ENCODE measurements at places on chromosomes 5 and 9.

DNA sequence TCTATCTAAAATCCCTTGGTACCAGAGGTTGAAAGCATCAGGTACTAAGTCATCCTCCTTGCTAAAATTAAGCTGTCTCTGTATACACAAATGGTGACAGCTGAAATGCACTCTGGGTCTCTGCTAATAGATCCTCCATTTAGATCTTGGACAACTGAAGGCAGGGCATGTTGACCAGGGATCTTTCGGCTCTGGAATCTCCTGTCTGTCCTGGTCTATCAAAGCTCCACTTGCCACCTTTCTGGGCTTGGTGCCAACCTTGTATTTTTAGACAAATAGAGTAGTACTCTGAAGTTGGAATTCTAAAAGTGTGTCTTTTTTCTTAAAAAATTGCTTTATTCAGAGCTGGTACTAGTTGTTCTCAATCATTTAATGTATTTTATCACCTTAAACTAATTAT is 135.2 kb upstream of the HMHB1 start:
- DNase-seq, result no peak

GRCh38 chr9:7561527-7562080 is 238.0 kb downstream of the DMAC1 start:
- no peak for DNase-seq

DNA sequence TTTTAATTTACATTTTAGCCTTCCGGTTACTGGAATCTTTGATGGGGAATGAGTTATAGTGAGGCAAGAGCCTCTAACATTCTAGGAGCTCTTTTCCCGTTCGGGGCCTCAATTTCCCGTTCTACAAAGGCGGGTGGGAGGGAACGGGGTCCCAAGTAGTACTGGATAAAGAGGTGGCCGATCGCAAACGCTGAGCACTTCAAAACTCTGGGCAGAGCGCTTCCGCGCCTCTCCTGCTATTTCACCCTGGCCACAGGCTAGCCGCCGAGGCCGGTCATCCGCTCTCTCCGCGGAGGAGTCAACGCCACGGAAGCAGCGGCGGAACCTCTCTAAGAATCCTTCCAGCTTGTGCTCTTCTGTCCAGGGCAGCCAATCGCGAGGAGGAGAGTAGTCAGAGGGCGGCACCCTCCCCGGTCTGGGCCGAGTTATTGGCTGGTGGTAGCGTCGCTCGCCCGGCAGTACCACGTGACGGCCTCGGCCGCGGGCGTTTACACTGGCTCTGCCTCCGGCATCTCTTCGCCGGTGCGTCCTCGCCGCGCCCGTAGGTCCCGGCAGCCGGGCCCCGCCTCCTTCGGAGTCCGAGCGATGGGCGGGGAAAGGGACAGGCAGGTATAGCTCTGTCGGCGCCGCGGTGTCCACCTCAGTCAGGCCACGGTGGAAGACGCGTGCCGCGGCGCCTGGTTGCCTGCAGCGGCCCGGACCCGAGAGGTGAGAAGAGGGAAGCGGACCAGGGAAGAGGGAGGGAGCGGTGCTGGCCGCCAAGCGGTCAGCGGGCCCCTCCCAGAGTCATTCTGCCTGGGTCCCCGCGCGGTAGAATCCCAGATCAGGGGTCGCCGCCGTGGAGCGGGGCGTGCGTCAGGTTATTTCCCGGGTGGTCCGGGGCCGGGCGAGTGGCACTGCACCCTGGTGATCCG is at the start of gene SLC26A2:
SLC26A2 (plus strand) TSS at position 487 of the 914 bp plus-strand sequence. CDS start 16,895 bp downstream, outside the sequence.
- peak; percentile 90 for DNase-seq

DNA sequence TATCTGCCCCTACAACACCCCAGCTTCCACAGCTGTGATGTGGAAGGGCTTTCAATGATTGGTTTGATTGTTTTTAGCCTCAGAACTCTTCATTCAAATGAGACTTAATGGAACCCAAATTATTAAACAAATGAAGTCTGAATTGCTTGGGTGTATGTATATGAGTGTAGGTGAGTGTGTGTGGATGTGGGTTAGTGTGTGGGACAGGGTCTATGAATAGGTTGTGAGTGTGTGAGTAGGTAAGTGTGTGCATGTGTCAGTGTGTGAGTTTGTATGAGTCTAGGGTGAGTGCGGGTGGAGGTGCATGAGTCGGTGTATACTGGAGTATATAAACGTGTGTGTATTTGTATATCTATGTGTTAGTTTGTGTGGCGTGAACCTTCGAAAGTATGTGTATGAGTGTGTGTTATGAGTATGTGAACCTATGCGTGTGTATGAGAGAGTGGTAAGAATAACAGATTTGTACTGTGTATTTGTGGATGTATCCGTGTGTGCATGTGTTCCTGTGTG is 26.9 kb downstream of the COL15A1 start:
- no peak for DNase-seq

DNA sequence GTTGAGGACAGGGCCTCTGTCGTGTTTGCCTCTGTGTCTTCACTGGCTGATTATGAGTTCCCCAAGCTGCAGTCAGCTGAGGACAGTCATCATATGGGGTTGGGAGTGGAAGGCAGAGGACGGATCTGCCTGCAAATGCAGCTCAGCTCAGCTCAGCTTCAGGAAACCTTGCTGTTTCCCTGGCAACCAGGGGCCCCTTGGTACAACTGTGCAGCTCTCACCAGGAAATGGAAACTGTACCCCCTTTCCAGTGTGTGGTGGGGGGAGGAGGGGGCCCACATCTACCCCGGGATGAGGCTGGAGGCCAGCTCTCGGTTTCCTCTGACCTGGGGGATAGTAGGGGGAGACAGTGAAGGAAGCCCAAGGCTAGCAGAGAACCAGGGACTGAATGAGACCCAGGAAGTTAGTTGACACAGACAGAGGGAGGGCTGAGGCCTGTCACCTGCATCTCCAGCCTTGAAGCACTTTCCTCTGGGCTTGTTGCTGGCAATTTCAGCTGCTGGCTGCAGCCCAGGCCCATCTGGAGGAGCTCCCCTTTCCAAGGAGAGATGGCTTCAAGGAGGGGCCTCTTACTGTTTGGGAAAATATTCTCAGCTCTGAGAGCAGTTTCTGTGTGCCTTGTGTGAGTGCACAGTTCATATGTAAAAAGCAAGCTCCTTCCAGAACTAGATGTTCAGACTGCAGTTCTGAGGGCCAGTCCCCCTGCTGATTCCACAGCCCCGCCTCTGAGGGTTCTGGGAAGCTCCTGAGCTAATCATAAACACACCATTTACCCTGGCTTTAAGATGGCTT is 6.9 kb downstream of the ANXA6 start:
- peak; percentile 48 for DNase-seq

- no peak for DNase-seq
Observed at GRCh38 chr5:171168171-171168570, 140.9 kb upstream of the TLX3 start.

GRCh38 chr5:50694027-50694590 is 27.7 kb downstream of the PARP8 start:
- no peak for DNase-seq

DNA sequence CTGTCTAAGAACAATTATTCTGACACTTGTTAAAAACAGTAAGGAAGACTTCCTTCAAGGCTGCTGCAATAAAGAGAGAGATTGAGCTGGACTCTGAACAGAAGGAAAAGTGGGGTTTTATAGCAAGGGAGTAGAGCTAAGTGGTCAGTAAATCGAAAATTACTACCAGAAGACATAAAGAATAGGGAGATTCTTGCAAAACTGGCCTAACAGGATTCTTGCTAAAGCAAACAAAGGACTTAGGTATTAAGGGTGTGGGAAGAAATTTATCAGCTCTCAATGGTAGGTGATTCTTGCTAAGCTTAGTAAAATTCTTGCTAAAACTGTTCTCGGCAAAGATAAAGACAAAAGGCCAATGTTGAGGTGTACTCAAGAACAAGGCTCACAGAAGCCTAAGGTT is 300.5 kb downstream of the SLCO4C1 start:
- no peak for DNase-seq

DNA sequence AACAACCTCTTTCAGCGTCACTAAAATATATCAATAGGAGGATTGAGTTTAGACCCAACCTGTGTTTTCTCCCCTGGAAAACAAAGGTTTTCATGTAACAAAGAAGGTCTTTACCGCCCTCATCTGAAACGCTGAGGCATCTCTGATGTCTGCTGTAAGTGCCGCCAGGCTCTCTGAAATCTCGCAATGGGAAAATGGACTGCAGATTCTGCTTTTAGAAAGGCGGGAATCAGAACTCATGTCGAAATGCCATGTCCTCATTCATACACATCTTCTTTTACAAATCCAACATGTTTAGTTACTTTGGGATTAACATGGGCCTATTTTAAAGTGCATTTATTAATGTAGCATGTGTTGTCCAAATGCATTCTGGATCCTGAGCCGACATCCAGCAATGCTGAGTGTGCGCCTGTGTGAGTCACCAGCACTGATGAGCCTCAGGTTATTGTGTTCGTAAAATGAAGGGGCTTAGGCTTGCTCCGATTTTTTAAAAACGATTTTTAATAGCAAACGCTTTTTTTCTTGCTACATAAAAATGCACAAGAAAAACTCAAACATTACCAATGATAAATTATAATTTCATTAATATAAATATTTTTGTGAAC is 51.9 kb upstream of the PLEKHG4B start:
- DNase-seq, result no peak

DNA sequence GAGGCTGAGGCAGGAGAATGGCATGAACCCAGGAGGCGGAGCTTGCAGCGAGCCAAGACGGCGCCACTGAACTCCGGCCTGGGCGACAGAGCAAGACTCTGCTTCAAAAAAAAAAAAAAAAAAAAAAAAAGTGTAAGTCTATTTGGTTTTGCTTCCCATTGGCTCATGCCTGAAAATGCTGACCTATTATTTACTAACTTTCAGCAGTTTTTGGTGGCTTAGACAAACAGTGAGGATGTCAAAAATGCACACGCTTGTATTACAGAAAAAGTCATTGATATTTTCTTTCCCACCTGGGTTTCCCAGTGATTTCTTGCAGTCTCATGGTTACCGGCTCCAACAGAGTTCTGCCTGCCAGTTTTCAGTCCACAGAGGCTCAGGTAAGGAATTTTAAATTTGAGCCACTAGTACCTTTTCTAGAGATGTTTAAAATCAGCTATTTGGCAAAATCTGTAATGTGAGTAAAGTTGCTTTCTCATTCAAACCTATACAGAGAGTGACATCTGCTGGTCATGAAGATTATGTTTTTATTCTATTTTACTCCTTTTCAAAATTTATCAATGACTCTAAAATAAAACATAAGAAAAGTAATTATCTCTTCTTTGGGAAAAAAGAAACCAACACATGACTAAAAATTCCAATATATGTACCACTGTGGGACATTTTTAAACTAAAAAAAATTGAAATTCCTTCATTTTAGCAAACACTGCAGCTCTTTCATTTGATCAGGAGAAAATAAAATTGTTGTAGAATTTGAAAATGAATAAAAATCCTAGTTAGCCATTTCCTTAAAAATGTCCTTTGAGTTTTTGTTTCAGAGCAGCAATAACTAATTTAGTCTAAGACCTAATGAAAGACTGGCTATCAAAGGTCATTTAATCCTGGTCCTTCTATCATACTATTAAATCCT is 8.8 kb downstream of the FAM200C start:
- DNase-seq, result no peak

DNA sequence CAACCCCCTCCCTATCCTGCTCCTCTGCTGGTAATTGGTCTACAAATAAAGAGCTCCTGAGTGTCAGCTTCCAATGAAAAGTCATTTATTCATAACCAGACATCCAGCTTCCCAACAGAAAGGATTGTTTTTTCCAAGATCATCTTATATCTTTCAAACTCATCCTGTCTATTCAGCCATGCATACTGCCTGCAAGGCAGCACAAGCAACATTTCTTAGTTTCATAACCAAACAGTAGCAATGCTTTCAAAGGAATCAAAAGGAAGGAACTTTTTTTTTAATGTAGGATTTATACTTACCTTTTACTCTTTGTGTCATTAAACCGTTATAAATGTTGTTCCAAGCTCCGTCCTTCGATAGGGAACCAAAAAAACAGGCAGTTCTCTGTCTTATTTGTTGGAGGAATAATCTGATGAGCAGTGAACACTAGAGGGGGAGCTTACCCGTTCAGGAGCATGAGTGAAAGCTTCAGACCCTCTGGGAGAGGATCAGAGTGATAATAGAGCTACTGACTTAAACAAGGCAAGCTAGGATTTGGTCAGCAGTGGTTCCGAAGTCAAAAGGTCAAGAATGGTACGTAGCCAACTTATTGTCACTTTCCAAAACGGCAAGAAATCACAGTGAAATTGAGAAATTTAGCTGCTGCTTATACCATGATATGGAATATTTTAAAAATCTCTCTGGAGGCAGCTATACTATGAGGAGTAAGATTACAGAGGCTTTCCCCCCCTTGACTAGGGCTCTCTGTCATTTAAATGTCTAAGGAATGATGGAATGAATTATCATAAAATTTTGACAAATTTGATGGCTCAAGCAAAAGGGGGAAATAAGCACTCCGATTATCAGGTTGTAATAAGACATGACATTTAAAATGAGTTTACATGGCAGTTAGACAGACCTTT is 892.9 kb downstream of the NR2F1-AS1 start:
- DNase-seq, result no peak

GRCh38 chr5:19923742-19924141 is 64.3 kb downstream of the CDH18 start:
- no peak for DNase-seq

GRCh38 chr9:109535365-109535764 is 37.3 kb upstream of the PTPN3 start:
- DNase-seq, result no peak

GRCh38 chr9:35667939-35668338 is 2.9 kb upstream of the ARHGEF39 start:
- no peak for DNase-seq

GRCh38 chr5:149583394-149583793 is 2.1 kb downstream of the ARHGEF37 start:
- DNase-seq, result no peak

DNA sequence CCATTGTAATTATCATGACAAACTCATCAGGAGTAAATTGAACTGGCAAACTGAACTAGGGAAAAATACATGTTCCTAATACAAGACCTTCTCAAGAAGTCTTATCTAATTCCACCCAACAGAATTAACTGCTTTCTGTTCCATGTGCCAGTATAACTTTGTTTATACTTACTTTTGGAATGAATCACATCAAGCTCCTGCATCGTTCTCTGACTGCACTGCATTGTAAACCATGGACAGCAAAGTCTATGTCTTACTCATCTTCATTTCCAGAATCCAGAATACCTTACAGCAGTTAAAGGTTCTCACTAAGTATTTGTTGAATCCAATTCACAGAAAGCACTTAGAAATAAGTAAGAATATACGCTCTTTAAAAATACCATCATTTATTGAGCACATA is 102.8 kb downstream of the PLK2 start:
- DNase-seq, result no peak

DNA sequence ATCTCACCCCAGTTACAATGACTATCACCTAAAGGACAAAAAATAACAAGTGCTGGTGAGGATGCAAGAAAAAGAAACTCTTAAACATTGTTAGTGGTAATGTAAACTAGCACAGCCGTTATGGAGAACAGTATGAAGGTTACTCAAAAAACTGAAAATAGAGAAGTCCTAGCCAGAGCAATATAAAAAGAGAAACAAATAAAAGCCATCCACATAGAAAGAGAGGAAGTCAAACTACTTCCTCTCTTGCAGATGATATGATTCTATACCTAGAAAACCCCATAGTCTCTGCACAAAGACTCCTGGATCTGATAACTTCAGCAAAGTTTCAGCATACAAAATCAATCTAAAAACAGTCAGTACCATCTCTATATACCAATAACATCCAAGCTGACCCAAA is 221.5 kb upstream of the FAM174A start:
- DNase-seq, result no peak

All from activated T-cell treated with anti-CD3 and anti-CD28 coated beads, Interleukin-2, amount 50 U/mL, for 4 hours (primary cell).